ENCODE measurements at places on chromosomes 1 and 21.
A peak's percentile ranks its signal among the peaks of the same experiment; 100 is the strongest.

DNA sequence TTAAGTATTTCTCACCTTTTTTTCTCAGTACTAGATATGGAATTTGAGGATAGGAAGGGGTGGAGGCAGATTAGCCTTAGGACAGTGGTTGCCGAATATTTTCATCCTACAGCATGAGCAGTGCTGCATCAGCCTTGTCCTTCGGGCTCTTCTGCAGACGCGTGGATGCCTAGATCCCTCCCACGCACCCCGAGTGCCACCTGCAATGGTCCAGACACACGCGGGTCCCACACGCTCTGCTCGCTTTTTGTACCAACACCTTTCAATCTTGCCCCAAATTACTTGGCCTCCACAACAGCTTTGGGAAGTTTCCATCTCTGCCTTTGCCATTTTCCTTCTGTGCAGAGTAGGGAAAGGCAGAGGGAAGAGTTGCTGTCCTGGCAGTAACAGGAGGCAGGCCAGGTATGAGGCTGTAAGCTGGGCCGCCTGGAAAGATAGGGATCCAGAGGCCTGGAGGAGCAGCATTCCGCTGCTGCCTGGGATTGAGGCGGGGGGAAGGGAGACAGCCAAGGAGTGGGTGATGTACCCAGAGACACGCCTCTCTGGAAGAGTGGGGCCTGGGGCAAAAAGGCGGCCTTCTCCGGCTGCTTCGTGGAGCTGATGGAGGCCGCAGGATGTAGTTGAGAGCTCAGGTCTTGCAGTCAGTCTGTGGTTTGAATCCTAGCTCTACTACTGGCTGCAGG is 467.7 kb downstream of the KIF26B start:
- no peak for DNase-seq

DNA sequence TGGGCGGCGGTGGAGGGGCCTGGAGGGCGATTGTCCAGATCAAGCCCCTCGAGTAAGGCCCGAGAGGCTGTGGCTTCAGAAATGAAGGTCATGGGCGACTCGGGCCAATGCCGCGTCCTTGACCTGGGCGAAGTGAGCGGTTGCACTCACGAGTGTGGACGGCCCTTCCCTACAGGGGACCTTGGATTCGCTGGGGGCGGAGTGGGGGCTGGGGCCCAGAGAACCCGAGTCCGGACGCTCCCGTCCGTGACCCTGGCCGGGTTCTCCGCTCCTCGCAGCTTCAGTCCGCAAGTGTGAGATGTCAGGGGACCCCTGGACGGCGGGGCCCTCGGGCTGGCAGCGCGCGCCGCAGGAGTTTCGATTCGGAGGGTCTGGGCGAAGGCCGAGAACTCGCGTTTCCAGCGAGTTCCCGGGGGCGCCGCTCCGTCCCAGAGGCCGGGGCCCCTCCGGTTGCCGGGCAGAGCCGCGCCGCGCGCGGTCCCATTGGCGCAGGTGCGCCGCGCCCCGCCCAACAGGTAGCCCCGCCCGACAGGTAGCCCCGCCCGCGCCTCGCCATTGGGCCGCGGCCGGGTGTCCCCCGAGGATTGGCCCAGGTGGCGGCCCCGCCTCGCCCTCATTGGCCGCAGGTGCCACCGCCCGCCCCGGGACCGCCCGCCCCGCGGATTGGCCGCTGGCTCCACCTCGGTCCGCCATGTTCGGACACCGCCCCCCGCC is at the start of gene PRKCZ:
TSS of gene PRKCZ (plus strand) at position 694 of the 714 bp plus-strand sequence. CDS start 220 bp downstream, outside the sequence.
- peak; percentile 93 for DNase-seq

DNA sequence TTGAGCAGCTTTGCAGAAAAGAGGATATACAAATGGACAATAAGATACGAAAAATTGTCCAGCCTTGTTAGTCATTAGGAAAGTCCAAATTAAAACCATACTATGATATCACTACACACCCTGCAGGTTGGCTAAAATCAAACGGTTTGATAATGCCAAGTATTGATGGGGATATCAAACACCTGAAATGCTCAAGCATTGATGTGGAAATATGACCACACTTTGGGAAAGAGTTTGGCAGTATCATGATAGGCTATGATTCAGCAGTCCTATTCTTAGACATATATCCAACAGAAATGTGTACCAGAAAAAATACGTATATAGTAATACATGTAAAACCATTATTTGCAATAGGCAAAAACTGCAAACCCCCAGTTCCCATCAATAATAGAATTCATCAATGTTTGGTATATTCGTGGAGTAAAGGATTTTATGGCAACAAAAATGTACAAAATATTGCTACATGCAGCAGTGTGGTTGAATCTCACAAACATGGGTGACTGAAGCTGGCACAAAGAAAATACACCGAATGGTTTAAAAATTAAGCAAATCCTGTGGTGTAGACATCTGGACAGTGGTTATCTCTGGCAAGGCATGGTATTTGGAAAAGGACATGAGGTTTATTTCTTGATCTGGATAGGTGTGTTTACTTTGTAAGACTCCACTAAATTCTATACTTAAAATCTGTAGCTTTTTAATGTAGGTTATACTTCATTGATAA is 243.2 kb downstream of the FGGY start:
- no peak for DNase-seq

- DNase-seq, result no peak
Observed at GRCh38 chr1:215842905-215843304, 275.8 kb downstream of the KCTD3 start.

GRCh38 chr1:154190550-154190949 is 1.4 kb downstream of the TPM3 start:
- DNase-seq, result no peak

DNA sequence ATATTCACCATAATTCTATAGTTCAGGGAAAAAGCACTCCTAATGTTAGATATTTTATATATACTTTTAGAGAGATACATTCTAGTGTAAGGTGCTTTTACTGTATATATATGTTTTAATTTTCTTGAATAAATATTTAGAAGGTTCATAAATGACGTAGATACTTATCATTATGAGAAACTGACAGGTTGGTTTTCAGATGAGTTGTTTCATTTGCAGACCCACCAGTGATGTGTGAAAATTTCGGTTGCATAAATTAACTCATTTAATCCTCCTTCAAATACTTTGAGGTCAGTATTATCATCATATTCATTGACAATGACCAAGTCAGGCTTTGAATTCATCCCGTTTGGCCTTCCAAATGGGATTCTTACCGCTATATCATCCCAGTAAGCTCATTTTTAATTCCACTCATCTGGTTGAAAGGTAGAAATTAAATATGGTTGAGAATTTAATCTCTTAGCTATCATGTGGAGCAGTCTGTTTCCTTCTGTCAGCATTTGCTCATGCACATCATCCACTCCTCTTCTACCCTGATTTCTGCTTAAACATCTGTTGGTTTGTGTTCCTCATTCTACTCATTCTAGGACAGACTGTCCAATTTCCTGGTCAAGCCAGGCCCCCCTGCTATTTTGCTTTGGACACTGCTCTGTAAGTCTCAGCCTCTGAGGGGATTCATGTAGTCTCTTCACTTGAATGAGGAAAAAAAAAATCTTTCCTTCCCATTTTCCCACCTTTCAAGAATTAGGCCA is 1156.6 kb downstream of the PLA2G4A start:
- no peak for DNase-seq

GRCh38 chr1:206514813-206515387 is 7.6 kb downstream of the RASSF5 start:
- DNase-seq, result peak; percentile 30

GRCh38 chr1:222583079-222583478 is 6.7 kb downstream of the TAF1A start:
- peak; percentile 25 for DNase-seq

DNA sequence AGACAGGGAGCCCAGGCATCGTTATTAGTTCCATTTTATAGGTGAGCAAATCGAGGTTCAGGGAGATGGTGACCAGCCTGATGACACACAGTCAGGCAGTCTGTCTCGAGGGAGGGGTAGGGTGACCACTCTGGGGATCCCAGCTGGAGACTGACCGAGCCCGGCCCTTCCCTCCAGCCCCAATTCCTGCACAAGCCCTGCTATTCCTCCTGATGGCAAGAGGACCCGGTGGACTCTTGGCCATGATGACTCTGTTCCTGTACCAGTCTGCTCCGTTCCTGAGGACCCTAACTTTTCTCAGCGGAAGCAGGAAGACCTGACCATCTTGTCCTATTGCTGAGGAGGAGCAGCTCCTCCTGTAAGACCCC is 391 bp downstream of the AGT start:
- no peak for DNase-seq

DNA sequence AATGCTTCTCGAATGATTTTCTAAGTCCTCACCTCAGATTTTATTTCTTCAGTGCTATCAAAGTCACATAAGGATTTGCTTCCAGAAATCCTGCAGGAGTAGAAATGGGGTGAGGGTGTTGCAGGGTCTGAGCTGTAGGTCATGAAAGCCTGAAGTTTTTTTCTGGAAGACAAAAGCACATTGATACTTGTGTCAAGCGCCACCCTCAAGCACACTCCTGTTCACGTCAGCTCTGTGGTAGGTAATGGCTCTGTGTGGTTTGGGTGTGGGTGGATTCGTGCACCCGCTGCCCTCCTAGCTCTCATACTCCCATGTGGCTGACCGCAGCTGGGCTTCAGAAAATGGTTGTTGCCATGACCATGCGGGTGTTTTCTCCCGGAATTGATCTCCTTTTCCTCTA is 39.9 kb downstream of the AKNAD1 start:
- DNase-seq, result no peak

DNA sequence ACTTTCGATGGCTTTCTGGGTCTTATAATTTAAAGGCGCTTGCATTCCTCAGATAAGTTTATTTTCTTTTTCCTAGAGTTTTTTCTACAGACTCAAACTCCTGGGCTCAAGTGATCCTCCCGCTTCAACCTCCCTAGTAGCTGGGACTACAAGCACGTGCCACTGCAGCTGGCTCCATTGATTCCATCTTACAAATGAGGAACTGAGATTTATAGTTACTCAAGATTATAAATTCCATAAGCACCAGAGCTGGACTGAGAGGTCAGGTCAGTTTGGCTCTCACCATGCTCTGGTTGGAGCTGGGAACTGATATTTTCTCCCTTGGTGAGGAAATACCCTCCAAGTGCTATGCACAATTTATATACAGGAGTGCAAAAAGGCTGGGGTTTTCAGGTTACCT is 13.4 kb upstream of the PRPF38B start:
- DNase-seq, result peak; percentile 17

- no peak for DNase-seq
Observed at GRCh38 chr1:2320760-2321667, 70.3 kb downstream of the MORN1 start.

GRCh38 chr1:29190718-29191117 is 9.0 kb upstream of the SRSF4 start:
- DNase-seq, result no peak

GRCh38 chr1:180407051-180407450 is 95.3 kb downstream of the ACBD6 start:
- DNase-seq, result no peak

All from CD4-positive, alpha-beta T cell treated with Interleukin-15 for 1 hour (primary cell).